Activated T-cell treated with anti-CD3 and anti-CD28 coated beads, Interleukin-2, amount 50 U/mL, for 24 hours (primary cell): ENCODE measurements at places on chromosomes 1 and 21.

DNA sequence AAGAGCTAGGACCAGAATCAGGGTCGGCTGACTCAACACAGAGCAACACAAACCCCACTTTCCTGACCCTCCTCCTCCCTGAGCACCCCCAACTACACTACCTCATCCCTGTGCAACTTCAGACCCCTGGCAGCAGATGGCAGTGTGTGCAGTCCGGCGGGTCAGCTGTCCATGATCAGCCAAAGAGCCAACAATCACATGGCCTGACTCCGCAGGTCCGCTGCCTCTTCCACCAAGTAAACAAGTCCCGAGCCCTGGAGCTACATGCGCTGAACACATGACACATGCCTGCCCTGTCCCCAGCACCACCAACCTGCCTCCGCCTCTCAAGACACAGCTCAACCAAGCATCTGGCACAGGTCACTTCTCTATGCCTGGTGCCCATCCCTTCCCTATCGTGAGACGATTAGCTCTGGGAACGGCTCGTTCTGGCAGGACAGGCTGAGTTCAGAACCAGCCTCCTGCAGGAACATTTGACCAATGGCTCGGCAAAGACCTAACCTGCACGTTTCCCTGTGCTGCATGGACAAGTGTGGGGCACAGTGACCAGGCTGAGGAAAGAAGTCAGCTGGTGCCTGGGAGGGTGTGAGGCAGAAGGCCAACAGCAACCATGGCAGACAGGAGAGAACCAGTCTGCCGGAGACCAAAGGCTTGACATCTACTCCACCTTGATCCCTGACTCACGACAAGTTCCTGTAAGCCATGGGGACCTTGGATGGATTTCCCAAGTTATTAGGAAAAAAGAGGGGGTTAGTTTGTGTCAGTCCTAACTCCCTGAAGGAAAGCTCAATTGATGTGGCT is 60.3 kb downstream of the CD46 start:
- no peak for DNase-seq

DNA sequence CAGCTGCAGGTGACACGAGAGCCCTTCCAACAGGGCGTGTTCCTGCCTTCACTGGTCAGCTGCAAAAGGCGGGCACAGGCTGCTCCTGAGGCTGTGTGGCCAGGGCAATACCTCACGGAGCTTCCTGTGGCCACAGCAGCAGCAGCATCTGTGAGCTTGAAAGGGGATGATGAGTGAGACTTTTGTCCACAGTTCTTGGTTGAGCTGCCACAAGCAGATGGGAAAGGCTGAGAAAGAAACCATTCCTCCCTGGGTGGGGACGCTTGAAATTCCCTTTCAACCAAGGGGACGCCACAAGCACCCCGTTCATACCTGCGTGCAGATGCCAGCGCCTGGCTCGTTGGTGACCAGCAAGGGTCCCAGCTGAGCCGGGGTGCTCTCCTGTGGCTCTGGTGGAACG is 37.6 kb downstream of the B3GALT5 start:
- DNase-seq, result no peak

DNA sequence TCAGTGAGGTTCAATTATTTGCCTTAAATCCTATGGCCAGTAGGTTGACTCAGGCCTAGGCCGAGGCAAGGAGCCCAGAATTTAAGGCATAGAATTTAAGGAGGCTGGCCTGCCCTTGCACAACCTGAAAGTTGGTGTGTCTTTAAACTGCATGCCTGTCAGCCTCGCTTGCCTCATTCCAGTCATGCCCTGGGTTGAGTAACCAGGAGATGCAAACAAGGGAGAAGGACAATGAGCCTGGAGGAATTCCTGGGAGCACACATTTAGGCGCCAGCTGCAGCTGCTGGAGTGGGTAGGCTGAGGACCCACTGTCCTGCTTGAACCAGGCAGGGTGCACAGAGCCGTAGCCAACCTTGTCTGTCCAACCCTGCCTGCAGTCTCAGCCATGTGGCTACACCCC is 11.7 kb downstream of the CD2 start:
- peak; percentile 63 for DNase-seq

DNA sequence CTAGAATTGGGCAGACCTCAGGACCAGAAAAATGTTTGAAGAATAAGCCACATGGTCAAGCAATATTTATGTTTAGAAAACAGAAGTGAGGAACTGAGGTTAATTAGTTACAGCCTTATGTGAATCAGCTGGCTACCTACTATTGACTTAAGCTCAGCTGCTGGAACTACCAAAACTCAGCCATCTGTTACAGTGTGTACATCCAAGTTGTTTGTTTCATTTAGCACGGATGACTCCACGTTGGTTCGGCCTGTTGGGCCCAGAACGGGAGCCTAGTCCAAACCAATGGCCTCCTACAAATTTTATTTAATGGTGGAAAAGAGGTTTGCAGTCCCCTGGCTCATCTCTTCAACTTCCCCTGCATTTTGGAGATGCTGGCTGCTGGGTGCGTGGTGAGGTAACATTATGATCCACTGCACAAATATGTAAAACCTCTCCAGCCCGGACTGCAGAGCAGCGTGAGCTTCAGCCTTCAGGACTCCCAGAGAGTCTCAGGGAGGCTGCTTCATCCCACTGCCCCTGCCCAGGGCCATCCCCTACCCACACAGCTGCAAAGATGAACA is 143.4 kb downstream of the ZZZ3 start:
- DNase-seq, result no peak

DNA sequence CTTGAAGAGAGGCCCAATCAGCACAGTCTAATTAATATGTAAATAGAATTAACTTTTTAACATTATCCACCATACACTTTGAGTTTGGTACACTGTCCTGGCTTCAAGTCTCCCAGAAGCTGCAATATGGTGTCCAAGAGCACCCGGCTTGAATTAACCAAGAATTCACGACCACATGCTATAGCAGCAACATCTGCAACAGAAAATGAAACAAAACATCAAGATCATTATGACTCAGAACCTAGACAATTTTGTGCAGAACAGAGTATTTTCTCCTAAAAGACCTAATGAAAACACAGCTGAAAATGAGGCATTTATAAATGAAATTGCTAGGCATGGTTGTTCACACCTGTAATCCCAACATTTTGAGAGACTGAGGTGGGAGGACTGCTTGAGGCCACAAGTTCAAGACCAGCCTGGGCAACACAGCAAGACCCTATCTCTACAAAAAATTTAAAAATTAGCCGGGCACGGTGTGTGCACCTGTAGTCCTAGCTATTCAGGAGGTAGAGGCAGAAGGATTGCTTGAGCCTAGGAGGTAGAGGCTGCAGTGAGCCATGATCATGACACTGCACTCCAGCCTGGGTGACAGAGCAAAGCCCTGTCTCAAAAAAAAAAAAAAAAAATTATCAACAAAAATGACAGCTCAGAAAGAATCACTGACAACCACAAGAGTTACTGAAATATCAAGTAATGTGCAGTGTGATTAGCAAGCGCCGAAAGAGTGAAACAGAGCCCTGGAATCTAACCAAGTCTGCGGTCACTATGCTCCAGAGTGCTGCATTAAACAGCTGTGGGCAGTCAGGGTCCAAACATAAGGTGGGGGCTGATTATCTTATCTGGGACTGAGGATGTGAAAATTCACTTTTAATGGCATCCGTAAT is 45.3 kb downstream of the HSF2BP start:
- DNase-seq, result no peak

GRCh38 chr1:8941906-8942305 is 3.8 kb upstream of the CA6 start:
- DNase-seq, result no peak

GRCh38 chr1:117241512-117241911 is 30.8 kb upstream of the VTCN1 start:
- no peak for DNase-seq

GRCh38 chr21:15797577-15798363 is 68.0 kb downstream of the USP25 start:
- DNase-seq, result no peak

- DNase-seq, result no peak
Observed at GRCh38 chr1:78892260-78892840, 114.2 kb downstream of the ADGRL4 start.

- no peak for DNase-seq
Observed at GRCh38 chr1:54107131-54107530, 45.7 kb downstream of the CDCP2 start.

GRCh38 chr1:184633785-184634184 is 120.9 kb downstream of the EDEM3 start:
- DNase-seq, result no peak

- DNase-seq, result no peak
Observed at GRCh38 chr21:32237021-32237420, 41.8 kb downstream of the MIS18A start.

DNA sequence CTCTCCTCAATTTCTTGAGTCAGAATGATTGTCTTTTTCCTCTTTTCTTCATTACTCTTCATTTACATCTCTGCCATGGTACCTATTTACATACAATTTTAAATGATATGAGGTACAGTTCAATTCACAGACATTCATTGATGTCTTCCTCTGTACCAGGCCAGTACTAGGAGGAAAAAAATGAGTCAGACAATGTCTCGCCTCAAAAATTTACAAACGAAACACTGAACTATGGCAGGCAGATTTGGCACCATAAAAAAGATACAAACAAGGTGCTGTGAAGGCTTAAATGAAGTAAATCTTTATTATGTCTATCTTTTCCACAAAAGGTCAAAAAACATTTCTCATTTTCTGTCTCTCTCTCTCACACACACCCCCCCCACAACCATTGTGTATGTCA is 71.0 kb downstream of the RGS13 start:
- DNase-seq, result no peak

DNA sequence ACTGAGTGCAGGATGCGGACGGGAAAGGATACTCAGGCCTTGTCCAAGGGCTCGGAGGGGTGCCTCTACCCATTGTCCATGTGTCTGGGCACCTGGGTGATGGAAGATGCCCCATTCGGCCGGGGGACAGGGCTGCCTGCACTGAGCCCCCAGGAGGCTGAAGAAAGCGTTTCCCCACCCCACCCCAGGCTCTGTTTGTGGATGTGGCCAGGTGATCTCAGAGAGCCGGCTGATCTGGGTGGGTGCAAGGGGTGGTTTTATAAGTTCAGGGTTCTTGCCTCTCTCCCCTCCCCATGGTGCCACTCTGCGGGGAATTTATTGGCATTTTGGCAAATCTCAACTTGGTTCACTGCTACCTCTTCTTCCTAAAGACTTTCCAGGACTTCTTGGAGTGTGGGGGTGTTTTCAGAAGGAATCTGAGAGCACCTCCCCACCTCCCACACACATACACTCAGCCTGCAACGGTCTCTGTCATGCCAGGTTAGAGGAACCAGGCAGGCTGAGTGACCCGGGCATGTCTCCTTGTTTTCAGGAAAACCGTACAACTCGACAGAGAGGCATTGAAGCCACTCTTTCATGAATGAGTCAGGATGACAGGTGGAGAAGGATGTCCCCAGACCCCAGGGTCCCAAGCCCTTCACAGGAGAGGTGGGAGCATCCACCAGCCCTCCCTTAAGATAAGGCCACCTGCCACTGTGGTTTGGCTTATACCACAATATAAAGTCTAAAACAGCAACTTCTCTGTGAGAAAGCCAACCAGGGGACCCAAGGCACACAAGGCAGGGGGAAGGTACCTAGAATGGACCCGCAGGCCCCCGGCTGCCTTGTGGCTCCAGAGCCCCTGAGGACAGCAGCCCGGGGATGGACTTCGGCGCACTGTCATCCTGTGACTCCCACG is 174.9 kb downstream of the ETS2 start:
- no peak for DNase-seq

GRCh38 chr1:21175324-21175669 is 1.4 kb downstream of the EIF4G3 start:
- DNase-seq, result no peak

- no peak for DNase-seq
Observed at GRCh38 chr1:151444783-151445177, 14.5 kb downstream of the POGZ start.

DNA sequence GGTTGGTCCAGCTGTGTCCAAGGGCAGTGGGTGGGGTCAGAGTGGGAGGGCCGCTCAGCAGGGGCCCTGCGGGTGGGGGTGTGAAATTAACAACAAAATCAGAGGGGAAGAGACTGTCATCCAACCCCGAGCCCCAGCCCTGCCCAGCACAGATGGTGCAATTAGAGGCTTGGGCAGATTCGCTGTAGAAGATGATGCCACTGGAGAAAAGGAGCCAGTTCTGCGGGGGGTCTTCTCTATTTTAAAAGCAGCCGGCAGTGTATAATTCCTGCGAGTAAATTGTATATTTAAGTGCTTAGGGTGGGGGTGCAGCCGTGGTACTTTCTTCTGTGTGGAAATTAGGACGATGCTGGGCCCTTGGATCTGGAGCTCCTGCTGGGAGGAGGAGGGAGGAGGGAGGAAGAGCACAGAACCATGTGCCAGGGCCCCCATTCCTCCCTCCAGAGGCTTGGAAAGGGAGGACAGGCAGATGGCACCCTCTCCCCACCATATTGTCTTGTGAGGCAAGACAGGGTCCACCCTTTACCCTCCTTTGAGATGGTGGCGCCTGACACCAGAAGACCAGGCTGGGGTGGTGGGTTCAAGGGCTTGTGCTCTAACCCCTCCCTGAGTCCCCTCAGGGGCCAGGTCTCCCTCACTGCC is 89.2 kb downstream of the ACTL8 start:
- no peak for DNase-seq

GRCh38 chr1:10960411-10961299 is 51.8 kb upstream of the TARDBP start:
- DNase-seq, result peak; percentile 88

DNA sequence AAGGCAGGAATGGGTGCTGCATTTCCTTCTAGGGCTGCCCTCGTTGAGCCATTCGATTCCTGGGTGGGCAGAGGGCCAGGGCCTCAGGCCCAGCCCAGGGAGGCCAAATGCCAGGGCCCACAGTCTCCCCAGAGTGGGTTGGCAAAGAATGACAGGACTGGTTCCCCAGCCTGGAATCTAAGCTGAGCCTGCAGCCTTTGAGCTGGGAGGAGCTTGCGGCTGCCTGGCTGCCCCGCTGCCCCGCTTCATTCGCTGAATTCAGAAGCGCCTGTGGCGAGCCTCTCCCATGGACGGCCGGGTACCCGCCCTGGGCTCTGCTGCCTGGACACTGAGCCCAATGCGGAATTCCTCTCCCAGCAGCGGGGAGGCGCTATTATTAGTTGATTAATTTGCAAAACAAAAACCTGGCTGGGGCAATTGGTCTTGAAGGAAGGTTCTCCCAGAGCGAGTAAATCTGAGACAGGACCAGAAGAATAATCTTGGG is 32.3 kb upstream of the TARDBP start:
- DNase-seq, result no peak

GRCh38 chr1:2300851-2301606 is 72.9 kb downstream of the SKI start:
- peak; percentile 86 for DNase-seq

- DNase-seq, result no peak
Observed at GRCh38 chr1:24181619-24182018, 5.5 kb downstream of the IFNLR1 start.

DNA sequence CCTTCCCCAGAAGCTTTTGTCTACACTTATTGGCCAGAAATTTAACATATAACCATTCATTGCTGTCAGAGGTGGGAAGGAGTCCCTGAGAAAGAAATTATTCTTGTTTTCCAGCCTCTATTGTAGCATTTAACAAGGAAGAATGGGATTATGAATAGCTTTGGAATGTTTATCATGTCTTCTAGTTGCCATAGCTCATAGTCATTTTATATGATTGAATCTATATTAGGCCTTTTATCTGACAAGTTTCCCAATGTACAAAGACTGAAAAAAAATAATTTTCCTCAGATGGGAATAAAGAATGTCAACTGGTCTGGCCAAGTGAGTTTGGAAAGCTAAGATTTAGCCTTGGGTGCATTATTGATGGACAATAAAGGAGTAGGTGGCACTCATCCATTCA is 28.3 kb downstream of the PTPRC start:
- DNase-seq, result no peak
